Stimulated activated CD8-positive, alpha-beta memory T cell treated with anti-CD3 and anti-CD28 coated beads, Interleukin-12 subunit alpha, Interleukin-12 subunit beta, amount 100 ng/mL, for 4 hours (primary cell): ENCODE measurements at places on chromosomes 2 and 18.

- DNase-seq, result no peak
Observed at GRCh38 chr2:126994340-126994777, 95.7 kb downstream of the TEX51 start.

- no peak for DNase-seq
Observed at GRCh38 chr2:226066391-226066790, 666.9 kb downstream of the NYAP2 start.

DNA sequence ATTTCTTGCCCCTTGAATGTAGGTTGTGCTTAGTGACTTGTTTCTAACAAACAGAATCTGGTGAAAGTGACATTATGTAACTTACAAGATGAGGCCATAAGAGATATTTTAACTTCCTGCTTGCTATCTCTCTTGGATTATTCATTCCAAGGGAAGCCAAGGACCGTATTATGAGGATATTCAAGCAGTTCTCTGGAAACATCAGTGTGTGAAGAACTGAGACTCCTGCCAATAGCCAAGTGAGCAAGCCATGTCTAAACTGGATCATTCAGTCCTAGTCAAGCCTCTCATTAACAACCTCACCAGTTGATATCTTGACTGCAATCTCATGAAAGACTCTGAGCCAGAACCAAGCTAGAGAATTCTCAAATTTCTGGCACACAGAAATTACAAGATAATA is 765.1 kb upstream of the SLC8A1 start:
- DNase-seq, result no peak

DNA sequence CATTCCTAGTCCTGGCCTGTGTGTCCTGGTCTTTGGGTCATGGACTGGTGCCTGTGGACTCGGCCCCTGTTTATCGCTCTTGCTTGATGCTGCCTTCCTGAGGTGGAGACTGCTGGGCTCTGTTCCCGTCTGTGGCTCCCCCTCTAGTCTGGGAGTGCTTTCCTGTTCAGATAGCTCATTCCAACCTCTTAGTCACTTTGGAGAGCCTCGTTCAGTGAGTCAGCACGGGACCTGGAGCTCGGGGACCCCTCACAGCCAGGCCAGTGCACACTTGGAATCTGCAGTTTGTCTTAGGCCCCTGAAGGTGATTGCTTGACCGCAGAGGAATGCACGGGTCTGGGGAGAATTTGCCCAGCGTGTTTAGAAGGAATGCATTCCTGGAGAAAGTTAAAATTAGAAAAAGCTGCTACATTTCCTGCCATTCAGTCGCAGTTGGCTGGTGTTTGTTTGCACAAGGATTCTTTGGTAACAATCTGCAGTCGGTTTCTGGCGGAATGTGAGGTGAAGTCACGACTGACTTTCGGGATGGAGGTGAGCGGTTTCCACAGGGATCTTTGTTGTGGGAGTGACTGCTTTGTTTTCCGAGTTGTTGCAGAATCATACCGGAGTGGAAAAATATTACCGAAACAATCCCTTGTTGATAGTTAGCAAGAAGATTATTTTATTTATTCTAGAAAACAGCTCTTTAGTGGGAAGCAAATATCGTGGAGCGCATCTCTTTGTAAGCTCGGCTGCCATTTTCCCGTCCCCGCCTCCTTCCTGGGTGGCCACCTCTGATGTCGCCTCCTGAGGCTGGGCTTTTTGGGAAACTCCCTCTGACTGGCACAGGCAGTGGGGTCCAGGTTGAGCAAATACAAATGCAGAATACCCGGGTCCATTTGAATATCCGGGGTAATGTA is 29.6 kb downstream of the SH3BP4 start:
- DNase-seq, result no peak

GRCh38 chr2:64605991-64606478 is 47.7 kb downstream of the SERTAD2 start:
- DNase-seq, result no peak

DNA sequence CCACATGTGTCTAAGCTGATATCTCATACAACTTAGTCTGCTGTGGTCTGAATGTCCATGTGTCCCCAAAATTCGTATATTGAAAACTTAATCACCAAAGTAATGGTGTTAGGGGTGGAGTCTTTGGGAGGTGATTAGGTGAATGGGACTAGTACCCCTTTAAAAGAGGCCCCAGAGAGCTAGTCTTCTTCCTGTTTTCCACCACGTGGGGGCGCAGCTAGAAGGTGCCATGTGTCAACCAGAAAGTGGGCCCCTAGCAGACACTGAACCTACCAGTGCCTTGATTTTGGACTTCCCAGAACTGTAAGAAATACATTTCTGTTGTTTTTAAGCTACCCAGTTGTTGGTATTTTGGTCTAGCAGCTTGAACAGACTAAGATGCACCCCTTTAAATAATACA is 86.6 kb downstream of the ASB1 start:
- no peak for DNase-seq

- no peak for DNase-seq
Observed at GRCh38 chr2:214193943-214194342, 216.9 kb upstream of the VWC2L start.

DNA sequence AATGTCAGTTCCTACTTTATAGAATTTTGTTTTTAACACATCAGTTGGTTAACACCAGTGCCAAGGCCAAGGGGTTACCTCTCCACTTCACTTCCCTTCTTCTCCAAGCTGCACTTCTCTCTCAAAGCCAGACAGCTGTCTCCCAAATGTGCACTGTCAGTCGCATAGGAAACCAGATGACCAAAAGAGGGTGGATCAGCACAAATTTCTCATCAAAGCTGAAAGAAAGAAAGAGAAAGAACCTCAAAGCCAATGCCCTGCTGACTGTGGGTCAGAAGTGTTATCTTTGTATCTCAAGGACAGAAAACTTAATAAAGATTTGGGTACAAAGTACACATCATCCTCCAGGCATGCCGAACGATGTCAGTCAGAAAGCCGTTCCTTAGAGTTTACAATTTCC is 32.2 kb downstream of the SPATS2L start:
- no peak for DNase-seq

GRCh38 chr18:9753846-9754245 is 45.7 kb downstream of the RAB31 start:
- no peak for DNase-seq

DNA sequence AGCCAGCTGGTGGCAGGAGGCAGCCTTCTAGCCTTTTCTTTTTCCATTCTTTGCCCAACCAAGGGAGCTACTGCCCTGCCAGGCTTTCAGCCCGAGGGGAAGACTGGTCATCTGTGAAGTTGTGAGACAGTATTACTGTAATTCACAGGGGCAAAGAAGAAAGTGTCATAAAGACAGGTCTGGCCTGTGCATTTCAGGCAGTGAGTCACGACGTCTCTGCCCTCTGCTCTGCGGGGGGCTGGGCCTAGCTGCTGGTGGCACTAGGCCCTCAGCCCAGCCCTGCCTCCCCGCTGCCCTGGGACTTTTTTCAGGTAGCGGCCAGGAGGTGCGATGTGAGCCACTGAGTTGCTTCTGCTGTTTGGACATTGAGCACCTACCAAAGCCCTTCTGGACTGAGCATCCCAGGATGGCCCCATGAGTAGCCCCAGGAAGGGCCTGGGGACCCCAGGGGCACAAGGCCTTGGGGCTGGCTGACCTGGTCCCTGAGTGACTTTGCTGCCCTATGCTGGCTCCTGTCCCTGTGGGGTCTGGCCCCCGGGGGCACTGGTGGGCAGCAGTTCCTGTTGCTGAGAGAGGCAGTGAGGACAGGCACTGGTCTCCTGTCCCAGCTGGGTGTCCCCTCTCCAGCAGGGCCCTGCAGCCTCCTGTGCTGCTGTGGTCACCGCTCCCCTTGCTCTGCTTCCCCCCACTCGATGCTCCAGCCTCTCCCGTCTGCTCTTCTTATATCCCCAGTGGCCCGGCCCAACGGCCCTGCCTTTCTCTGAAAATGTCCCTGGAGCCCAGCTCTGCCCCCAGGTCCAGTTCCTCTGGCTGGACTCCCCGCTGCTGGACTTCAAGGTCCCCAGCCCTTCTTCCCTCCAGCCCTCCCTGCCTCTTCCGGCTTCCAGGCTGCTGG is 7.0 kb downstream of the INHBB start:
- DNase-seq, result no peak

- DNase-seq, result no peak
Observed at GRCh38 chr2:143026411-143027054, 102.7 kb upstream of the ARHGAP15 start.

GRCh38 chr2:18465979-18466378 is 94.5 kb downstream of the RDH14 start:
- DNase-seq, result no peak

DNA sequence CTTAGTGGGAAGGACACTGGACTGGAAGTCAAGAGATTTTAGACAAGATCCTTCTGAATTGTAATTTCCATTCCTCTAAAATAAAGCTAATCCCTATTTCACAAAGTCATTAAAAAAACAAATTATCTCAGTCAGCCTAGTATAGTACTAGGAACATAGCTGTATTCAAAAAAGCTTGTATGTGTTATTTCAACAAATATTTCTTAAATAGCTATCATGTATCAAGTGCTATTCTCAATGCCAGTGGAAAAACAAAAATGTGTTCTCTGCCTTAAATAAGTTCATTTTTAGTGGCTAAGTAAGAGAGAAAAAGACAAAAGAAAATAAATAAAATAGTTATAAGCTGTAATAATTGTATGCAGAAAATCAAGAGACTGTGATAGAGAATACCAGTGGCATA is 541.8 kb upstream of the CDH2 start:
- DNase-seq, result no peak

GRCh38 chr2:85806358-85807118 is 52.7 kb downstream of the ATOH8 start:
- no peak for DNase-seq

- DNase-seq, result no peak
Observed at GRCh38 chr2:103159018-103159417, 397.2 kb downstream of the TMEM182 start.

DNA sequence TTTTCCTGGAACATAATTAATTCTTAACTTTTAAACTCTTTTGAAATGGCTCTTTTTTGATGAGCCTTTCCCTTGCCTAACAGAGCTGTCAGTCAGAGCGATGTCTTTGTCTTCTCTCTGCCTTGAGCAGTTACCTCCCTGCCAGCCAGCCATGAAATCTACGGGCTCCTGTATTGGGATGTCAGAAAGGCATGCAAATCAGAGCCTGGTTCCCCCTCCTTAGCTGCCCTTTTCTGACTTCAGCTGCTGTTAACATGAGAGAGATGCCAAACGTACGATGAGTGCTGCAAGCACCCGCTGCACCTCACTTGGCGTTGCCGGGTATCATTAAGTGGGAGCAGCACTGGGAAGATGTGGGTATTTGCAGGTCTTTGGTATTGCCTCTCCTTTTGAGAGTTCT is 131.4 kb upstream of the BOD1L2 start:
- no peak for DNase-seq

GRCh38 chr2:68086166-68086565 is 23.4 kb upstream of the C1D start:
- DNase-seq, result no peak

DNA sequence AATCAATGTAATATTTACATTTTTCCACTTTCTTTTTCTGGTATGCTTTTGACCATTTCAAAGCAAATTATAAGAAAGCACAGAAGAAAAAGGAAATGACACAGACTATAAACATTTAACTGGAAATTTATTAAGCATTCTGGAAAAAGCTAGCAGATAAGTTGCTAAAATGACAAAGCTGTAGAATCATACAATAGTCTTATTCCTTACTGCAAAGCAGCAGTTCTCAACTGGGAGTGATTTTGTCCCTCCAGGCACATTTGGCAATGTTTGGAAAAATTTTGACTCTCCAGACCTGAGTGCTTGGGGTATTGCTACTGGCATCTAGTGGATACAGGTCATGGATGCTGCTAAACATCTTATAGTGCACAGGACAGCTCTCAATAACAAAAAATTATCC is 75.1 kb downstream of the MBD5 start:
- DNase-seq, result no peak

DNA sequence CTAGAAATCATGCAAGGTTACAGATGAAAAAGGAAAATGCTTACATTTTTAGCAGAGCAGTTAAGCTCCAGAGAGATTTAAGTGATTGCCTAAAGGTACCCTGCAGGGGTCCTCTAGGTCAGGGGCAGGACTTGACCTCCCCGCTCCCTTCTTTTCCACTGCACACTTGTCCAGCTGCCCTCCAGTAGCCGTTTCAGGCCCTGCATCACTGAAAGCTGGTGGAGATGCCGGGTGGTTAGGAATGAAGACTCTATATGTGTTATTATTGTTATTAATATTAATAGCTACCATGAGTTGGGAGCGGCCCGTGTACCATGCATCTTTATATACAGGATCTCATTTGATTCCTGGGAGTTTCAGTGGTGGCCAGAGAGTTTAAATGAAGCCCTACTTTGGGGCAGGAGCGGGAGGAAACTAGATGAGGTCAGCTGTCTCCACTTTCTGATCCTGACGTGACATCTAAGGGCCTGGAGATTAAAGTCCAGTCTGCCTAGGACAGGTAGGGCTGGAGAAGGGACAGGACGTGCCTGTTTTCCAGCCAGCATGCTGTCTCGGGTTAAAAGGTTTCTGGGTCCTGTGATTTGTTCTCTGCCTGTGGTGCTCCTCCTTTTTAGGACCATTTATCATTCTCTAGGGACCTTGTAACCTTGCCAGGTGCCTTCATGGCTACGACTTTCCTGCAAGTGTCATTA is 2.1 kb downstream of the TMEM37 start:
- no peak for DNase-seq
